Endothelial cell (in vitro differentiated cells): ENCODE measurements at places on chromosomes 12 and 14.

GRCh38 chr12:113959096-113959495 lies 7.0 kb downstream of the RBM19 start:
- peaks cover 18% of the 10 kb centered on the region for H3K36me3 ChIP-seq
- DNase-seq: no peak
- H3K27me3 ChIP-seq: peaks cover 3% of the 10 kb centered on the region
- H3K4me3 ChIP-seq: no peak overlapping the region
- no peaks in the 10 kb centered on the region for H3K4me1 ChIP-seq

GRCh38 chr14:87081004-87081403 lies 912.0 kb downstream of the GALC start:
- peaks cover 1% of the 10 kb centered on the region for H3K27me3 ChIP-seq
- no peak overlapping the region for H3K27ac ChIP-seq
- H3K36me3 ChIP-seq: no peaks in the 10 kb centered on the region
- H3K4me3 ChIP-seq: no peak overlapping the region

- H3K36me3 ChIP-seq: peaks cover 4% of the 10 kb centered on the region
- no peak overlapping the region for H3K4me3 ChIP-seq
These were observed 77.0 kb downstream of the RBM19 start for GRCh38 chr12:113889076-113889475.

- H3K36me3 ChIP-seq: no peaks in the 10 kb centered on the region
- peaks cover 8% of the 10 kb centered on the region for H3K4me1 ChIP-seq
- H3K27me3 ChIP-seq: peaks cover 1% of the 10 kb centered on the region
These were observed 379.3 kb downstream of the RGS6 start for GRCh38 chr14:72311516-72311915.

GRCh38 chr12:20507056-20507455 lies 138.7 kb downstream of the PDE3A start:
- no peaks in the 10 kb centered on the region for H3K4me1 ChIP-seq
- no peaks in the 10 kb centered on the region for H3K36me3 ChIP-seq
- no peak overlapping the region for H3K27ac ChIP-seq
- no peak for DNase-seq
- no peak overlapping the region for H3K4me3 ChIP-seq

- no peak overlapping the region for H3K4me3 ChIP-seq
- H3K27ac ChIP-seq: no peak overlapping the region
- H3K36me3 ChIP-seq: no peaks in the 10 kb centered on the region
- no peak for DNase-seq
- H3K27me3 ChIP-seq: no peaks in the 10 kb centered on the region
- peaks cover 2% of the 10 kb centered on the region for H3K4me1 ChIP-seq
These were observed 91.6 kb downstream of the TPH2 start for GRCh38 chr12:72030277-72030676.

- peak overlapping the region; percentile 12 for H3K4me3 ChIP-seq
- H3K27me3 ChIP-seq: no peaks in the 10 kb centered on the region
- no peak for DNase-seq
- H3K36me3 ChIP-seq: peaks cover 4% of the 10 kb centered on the region
- H3K4me1 ChIP-seq: no peaks in the 10 kb centered on the region
These were observed 252.0 kb upstream of the ARID2 start for GRCh38 chr12:45477526-45477925.
